NCI-H526 (cell line): ENCODE measurements at places on chromosomes 2 and 18.

GRCh38 chr2:120775194-120775593, 39.5 kb downstream of the GLI2 start:
- no peak for DNase-seq

- no peak for DNase-seq
Observed at GRCh38 chr18:57054891-57055290, 92.0 kb upstream of the BOD1L2 start.

GRCh38 chr2:38125842-38126241, 49.9 kb upstream of the CYP1B1 start:
- no peak for DNase-seq

DNA sequence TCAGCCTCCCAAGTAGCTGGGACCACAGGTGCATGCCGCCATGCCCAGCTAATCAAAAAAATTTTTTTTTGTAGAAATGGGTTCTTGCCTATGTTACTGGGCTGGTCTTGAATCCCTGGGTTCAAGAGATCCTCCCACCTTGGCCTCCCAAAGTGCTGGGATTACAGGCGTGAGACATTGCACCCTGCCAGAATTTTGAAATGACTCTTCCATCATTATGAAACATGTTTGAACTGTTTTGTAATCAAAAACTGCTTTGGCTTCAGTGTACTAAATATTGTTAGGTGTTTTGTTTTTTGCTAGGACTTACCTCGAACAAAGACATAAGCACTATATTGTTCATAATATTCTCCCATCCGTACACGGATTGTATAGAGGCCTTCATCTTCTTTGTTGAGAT, 55.8 kb downstream of the MYOM1 start:
- no peak for DNase-seq

- no peak for DNase-seq
Observed at GRCh38 chr18:80029690-80030089, 4.5 kb upstream of the RBFA start.

- no peak for DNase-seq
Observed at GRCh38 chr2:201938156-201938775, 95.4 kb upstream of the FZD7 start.

- DNase-seq, result peak; percentile 72
Observed at GRCh38 chr2:130391872-130392670, 36.2 kb downstream of the PTPN18 start.

DNA sequence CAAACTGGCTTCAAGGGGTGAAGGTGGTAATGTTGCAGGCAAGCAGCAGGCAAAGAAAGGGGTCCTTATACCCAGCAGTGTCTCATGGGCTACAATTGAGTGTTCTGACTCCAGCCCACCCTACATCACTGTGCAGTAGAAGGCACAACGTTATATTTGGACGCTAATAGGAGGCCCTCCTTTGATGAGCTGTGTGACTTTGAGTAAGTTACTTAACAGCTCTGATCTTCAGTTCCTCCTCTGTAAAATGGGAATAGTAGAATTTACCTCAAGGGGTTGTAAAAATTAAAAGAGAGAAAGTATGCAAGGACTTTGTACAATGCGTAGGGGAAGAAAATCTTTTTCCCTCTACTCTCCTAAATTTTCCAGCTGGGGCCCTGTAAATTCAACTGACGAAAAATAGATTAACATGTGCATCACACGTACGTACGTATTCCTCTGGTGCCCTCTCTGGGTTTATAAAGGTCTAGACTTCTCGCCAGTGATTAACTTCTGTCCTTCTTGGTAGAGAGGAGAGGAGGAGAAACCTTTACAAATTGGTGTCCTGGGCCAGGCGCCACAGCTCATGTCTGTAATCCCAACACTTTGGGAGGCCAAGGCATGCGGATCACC, 57.6 kb upstream of the REL start:
- no peak for DNase-seq

GRCh38 chr2:83233326-83233725, 1225.8 kb downstream of the SUCLG1 start:
- DNase-seq, result no peak

DNA sequence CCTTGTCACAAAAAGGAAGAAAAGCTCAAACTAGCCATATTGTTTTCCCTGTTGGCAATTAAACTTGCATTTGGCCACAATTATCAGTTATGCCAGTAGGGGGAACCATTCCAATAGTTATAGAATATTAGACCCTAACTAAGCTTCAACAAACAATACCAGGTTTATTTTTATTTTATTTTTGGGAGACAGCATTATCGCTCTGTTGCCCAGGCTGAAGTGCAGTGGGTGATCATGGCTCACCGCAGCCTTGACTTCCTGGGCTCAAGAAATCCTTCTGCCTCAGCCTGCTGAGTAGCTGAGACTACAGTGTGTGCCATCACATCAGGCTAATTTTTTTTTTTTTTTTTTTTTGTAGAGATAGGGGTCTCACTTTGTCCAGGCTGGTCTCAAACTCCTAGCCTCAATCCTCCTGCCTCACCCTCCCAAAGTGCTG, 102.1 kb downstream of the ATAD2B start:
- DNase-seq, result no peak

GRCh38 chr18:1779587-1779986, 791.7 kb downstream of the METTL4 start:
- DNase-seq, result no peak

- no peak for DNase-seq
Observed at GRCh38 chr18:69674292-69674877, 273.3 kb downstream of the CD226 start.

DNA sequence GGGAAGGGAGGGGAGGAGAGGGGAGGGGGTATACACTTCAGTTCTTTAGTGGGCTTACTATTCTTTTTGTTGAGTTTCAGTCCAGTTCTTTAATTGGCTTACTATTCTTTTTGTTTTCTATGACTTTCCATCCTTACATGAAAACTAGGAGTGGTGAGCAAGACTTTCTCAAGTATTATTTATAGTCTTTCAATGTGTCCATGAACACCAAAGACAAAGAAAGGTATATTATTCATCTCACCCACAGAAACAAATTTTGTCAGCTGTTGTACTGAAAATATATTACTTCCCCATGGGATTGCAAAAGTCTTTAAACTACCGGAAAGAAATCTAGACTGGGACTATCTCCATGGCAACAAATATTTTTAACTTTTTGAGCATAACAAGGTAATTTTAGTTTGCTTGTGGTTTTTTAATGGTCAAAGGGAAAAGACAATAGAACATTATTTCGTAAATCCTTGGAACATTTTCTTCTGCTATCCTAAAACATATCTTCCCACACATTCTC, 17.6 kb downstream of the ADAM17 start:
- DNase-seq, result no peak
